ENCODE measurements at places on chromosomes 3 and 15.

DNA sequence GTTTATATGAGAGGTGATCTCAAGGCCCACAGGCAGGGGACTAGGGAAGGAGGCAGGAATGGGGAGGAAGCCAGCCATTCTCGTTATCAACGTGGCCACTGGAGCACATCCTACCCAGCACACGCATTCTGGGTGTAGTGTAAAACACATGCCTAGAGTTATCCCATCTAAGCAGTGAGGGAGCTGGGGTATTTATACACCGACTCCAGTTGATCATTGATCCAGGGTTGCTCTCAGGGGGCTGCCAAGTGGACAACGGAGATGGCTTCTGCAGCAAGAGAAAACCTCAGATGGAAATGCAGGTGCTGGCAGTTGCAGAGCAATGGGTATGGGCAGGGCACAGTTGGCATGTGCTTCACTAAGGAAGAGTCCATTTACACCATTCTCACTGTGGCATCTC lies 30.4 kb upstream of the SYNM start:
- DNase-seq: no peak

GRCh38 chr3:4835616-4836043 lies 143.6 kb upstream of the BHLHE40 start:
- DNase-seq: no peak

DNA sequence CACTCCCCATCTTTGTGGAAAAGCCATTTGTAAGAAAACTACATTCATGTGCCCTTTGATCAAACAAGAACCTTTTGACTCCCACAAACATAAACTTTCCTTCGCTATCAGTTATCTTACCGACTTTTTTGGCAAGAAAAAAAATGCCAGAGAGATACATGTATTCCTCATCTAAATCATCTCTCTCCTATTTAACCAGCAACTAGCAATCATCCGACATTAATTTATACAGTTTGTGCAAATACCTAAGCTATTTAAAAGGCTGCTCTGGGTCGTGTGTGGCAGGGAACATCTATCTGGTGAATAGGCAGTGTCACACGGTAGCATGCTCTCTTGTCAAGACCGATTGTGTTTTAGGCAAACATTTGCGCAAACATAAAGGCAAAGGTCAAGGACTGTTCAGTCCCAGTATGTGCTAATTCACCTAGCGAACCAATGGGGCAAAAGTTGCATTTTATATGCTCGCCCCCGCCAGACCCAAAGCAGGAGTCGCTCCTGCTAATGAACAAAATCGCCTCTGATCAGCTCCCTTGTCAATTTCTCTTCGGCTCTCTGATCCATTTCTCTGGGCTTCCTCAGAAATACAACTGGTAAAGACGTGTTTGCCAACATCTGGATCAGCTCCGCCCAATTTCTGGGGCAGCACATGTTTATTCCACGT lies 37.7 kb downstream of the ZIC4 start:
- no peak for DNase-seq

GRCh38 chr3:144645300-144645699 lies 673.7 kb downstream of the DIPK2A start:
- no peak for DNase-seq

- no peak for DNase-seq
These were observed 25.5 kb downstream of the ATP1B3 start for GRCh38 chr3:141901914-141902313.

DNA sequence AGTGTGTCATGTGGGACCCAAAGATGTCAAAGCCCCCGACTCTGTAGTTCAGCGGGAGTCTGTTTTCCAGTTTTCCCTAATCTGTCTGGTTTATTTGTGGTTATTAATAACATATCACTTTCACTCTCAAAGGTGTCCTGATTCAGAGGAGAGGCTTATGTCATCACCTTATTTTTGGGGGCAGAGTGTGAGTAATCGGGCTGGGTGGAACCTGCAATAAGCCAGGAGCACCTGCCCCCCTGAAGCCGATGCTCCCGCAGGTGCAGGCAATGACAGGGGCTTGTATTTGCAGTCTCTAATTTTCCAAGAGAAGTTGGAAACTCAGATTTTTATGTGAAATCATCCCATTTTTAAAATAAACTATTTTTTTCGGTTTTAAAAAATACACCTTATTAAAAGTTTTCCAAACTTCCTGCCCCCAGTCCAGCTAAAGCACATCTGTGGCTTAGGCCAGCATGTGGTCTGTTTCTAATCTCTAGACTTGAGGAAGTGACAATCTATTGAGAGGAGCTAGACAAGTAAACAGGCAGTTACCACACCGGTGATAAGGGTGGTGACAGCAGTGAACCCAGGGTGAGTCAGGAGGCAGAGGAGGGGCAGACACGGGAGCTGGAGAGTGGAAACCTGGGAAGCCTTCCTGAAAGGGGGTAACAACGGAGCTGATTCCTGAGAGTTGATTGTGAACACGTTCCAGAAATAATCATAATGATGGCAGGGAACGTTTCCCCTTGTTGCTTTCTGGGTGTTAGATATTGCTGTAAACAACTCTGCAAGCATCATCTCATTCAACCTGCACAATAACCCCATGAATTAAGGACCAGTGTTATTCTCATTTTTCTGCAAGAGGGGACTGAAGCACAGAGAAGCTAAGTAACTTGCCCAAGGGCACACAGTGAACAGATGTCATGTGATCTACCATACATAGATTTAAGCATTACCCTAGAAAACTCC lies 37.2 kb downstream of the BHLHE40 start:
- no peak for DNase-seq

GRCh38 chr15:40244961-40245523 lies 6.2 kb downstream of the PAK6 start:
- DNase-seq: no peak

GRCh38 chr3:24299246-24299805 lies 195.3 kb downstream of the THRB start:
- DNase-seq: no peak

DNA sequence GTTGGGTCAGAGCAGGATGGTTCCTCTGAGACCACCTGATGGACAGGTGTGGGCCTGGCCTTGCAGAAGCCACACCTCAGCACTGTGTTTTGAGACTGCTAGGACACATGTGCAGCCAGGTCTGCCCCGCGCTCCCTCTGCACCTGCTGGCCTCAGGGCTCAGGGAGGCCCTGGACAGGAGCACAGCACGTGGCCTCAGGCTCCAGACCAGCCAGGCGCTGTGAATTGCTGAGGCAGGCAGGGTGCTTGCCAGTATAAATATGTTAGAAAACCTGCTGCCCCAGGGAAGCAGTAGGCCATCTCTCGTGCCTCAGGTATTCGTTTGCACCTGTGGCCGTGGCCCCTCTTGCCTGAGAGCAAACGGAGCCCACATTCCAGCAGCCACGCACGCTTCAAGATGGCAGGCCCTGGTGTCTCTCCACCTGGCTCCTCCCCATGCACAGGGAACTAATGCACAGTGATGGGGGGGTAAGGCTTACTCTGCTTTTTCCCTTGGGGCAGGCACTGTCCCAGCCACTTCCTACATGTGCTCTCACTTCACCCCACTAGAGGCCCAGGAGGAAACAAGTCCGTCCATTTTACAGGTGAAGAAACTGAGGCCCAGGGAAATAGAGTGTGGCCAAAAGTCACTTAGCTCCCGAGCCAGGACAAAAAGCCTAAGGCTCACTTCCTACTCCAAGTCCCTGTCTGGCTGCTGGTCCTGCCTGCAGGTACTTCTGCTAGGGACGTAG lies 20.4 kb downstream of the SEC61A1 start:
- DNase-seq: no peak

GRCh38 chr3:173957646-173958045 lies 560.1 kb downstream of the NLGN1 start:
- DNase-seq: no peak

DNA sequence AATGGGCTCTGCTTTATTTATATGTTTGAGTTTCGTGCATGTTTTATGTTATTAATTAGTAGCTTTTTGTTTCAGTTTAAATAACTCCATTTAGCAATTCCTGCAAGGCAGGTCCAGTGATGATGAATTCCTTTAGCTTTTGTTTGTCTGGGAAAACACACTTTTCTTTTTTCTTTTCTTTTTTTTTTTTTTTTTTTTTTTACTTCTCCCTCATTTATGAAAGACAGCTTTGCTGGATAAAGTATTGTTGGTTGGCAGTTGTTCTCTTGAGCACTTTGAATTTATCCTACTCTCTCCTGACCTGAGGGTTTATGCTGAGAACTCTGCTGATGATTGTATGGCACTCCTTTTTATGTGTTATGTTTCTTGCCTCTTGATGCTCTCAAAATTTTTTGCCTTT lies 35.7 kb downstream of the TMEM39A start:
- DNase-seq: no peak

GRCh38 chr15:39585389-39585841 lies 4.5 kb downstream of the THBS1 start:
- DNase-seq: no peak

DNA sequence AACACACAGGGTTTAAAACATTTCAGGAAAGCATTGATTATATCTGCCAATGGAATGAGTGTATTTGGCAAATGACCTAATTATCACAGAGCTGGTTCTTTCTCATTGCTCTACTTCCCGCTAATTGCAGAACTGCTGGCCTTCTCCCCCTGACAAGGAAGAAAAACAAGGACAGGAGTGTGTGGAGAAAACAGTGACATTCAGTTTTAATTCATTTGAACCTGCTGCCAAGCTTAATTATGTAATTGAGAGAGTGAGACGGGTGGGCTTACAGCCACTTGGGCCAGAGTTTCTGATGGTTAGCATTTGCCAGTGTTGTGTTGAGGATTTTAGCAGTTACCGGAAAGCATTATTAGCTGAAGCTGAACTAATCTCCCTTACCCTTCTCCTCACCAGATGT lies 301.4 kb downstream of the RBMS3 start:
- no peak for DNase-seq

DNA sequence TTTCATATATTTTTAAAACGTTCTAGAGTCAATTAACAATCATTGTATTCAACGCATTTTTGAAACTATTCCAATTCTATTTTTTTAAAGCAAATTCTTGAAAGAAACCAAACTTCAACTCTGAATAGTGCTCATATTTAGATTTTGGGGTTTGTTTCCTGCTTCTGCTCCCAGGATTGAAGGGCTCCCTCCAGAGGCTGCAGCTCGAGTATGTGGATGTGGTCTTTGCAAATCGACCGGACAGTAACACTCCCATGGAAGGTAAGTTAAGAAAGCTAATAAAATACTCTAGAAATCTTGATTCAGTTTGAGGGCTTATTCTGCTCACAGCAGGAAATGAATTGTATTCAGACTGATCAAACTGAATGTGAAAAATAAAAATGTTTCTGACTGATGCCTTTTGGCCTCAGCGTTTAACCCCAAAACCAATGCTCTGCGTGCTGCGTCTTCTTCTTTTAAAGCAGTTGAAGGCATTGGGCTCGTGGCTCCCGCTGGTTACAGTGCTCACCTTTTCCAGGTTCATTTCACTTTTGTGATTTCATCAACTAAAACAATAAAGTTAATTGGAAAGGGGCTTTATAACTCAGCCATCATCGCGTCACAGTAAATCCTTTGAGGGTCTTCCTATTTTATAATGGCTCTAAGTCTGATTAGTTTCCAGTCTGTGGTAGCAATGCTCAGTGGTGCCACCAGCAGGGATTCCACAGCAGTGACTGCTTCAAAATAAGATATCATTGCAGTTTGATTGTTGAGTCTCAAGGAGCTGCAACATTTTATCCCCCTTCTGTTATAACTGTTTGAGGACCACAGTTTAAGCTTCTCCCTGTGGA lies 80.1 kb downstream of the SSR3 start:
- DNase-seq: no peak

GRCh38 chr3:154762486-154762885 lies 317.6 kb upstream of the MME start:
- DNase-seq: no peak

DNA sequence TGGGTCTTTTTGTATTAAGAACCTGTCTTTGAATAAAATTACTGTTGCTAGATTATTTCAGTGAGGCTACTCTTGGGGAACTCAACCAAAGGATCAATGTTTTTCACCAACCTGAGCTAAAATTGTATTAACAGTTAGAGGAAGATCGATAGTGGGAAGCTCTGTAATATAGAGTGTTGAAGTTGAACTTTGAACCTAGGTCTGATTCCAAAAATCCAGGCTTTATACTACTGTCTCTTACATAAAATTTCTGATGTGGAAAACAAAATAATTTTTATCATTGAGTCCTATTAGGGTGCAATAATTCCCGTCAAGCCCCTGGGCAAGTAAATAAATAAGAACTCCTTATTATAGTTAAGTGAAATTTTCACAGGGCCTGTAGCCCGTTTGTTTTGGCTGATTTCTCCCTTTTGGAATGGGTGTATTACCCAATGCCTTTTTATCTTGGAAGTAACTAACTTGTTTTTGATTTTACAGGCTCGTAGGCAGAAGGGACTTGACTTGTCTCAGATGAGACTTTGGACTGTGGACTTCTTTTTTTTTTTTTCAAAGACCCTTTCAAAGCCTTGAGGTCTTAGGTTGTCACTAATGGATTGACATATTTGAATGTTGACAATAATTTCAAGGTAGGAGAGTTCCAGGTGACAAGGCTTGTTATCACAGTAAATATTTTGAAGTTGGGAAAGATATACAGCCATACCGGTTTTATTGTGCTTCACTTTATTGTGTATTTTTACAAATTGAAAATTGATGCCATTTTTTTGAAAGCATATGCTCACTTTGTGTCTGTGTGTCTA lies 276.1 kb downstream of the NFKBIZ start:
- no peak for DNase-seq

All from iPS DF 6.9 (cell line).